Bronchus fibroblast of lung (primary cell): ENCODE measurements at places on chromosomes 5 and 9. TPM values are rescaled to one million over a fixed set of nuclear protein-coding genes. Genes with fewer than 3 reads are reported as not detected.

RNF180 gene
- 1.0 and 1.2 TPM in 2 replicates for total RNA-seq

KIF20A gene
- 103 and 105 TPM in 2 replicates for total RNA-seq

HINT1 gene
- 230 and 244 TPM in 2 replicates for total RNA-seq

GABRG2 gene
- not detected in 2 replicates for total RNA-seq

SPATA31C1 gene
- total RNA-seq = not detected in 2 replicates

CERCAM gene
- 58.6 and 63.5 TPM in 2 replicates for total RNA-seq

EPB41L4B gene
- 0.45 and 0.50 TPM in 2 replicates for total RNA-seq

PCDHGB4 gene
- total RNA-seq = 4.0 and 4.4 TPM in 2 replicates

PCDHGA3 gene
- total RNA-seq = 0.15 and 0.34 TPM in 2 replicates

TMEFF1 gene
- total RNA-seq = 1.3 and 1.5 TPM in 2 replicates

GRM6 gene
- not detected in 2 replicates for total RNA-seq

CFAP90 gene
- total RNA-seq = 0.30 and 0.84 TPM in 2 replicates

C7 gene
- 3.0 and 3.4 TPM in 2 replicates for total RNA-seq

EGFL7 gene
- 2.1 and 2.4 TPM in 2 replicates for total RNA-seq
